Effector memory CD8-positive, alpha-beta T cell (primary cell): ENCODE measurements at places on chromosomes 2 and 18.

DNA sequence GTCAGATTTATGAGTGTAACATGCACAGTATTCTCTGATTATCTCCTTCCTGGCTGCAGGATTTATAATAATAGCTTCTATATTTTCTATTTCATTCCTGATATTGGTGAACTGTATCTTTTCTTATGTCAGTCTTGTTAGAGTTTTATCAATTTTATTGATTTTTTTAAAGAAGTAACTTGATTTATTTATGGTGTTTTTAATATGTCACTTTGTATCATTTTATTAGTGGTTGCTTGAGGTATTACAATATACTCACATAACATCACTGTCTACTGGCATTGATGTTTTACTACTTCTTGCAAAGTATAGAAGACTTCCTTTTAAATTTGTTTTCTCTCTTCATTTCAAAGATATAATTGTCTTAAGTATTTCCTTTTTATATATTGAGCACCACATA lies 270.5 kb upstream of the GYPC start:
- DNase-seq = no peak

DNA sequence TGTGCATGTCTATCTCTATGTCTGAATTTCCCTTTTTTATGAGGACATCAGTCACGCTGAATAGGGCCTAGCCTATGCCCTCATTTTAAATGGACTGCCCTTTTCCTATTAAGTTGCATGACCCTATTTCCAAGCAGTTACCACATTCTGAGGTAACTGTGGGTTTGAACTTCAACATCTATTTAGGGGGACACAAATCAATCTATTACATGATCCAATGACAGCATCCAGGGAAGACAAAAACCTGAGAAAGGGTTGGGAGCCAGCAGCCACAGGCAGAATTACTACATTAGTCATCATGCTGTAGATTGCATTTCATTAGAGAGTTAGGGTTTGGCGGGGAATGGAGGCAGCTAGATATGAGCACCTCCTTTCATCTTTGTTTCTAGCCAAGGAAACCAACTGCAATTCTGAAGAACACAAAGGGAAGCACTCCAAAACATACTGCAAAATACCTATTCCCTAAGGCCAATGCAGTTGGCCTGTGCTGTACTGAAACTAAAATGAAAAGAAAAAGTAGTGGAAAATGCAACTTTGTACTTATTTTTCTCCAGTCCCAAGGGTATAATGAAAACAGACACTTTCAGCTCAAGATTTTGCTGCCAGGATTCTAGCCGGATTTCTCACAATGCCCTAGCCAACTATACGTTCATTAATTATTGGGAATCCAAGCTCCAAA lies 40.4 kb upstream of the C1D start:
- no peak for DNase-seq

DNA sequence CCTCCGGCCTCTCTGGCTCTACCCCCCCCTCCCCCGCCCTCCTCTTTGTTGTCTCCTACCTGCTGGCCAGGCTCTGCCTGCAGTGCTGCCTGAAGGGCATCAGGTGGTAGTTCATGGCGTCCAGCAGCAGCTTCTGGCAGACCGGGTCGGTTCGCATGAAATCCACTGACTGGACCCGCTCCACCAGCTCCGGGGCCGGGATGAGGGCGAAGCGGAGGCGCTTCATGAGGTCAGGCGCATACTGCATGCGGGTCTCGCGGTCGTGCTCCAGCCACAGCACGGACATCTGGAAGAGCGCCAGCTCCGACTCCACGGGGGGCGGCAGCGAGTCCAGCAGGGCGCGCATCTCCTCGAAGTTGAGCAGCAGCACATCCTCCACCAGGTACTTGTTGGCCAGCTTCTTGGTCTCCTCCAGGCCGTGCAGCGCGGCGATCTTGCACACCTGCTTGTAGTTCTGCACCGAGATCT lies 3.2 kb downstream of the KLHL14 start:
- DNase-seq = no peak

GRCh38 chr2:73205611-73206010 lies 3.2 kb downstream of the NOTO start:
- DNase-seq = no peak

DNA sequence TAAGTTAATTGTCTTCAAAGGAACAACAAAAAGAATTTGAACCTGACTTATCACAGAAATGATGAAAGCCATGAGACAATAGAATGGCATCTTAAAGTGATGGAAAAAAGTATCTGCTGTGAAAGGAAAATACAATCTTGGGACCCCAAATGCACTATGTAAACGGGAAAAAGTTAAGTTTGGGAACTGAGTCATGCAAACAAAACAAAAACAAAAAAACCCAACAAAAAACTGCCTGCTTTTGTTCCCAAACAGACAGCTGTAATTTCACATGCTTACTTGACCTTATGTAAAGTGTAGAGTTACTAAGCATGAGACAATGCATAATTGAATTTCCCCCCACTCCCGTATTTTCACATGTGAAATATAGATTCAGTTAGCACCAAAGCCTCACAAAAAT lies 122.1 kb upstream of the RBMS1 start:
- no peak for DNase-seq

DNA sequence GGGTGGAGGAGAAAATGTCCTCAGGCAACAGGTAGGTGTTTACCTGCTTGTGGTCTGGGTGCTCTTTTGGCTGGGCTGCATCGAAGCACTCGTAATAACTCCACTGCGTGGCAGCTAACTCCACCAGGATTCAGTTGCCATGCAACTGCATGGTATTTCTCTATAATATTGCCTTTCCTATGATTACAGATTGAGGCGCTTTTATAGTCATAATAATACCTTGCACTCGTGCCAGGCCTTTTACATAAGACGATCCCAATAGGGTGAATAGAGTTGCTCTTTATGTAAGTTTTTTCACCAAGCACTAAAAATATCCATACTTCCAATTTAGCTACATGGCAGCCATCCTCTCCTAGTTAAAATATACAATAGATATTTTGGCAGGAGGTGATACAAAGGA lies 19.7 kb upstream of the NYAP2 start:
- DNase-seq = no peak

DNA sequence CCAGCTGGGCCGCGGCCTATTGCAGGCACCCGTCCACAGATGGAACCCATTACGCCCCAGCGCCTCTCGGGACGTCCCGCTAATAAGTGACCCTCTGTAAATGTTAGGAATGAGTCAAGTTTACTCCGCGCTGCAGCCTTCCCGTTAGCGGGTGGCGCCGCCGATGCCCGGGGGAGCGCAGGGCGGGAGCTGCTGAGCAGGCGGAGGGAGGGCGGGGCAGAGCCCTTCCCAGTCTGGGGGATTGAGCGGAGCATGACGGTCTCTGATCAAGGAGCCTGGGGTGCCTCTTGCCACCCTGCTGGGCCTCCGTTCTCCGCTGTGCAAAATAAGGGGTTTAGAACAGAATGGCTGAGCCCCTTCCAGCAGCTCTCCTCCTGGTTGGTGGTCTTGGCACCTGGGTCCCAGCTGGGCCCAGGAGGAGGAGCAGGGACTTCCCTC lies 10.5 kb downstream of the CROCC2 start:
- no peak for DNase-seq

GRCh38 chr2:61426267-61426897 lies 44.5 kb downstream of the USP34 start:
- peak; percentile 76 for DNase-seq

DNA sequence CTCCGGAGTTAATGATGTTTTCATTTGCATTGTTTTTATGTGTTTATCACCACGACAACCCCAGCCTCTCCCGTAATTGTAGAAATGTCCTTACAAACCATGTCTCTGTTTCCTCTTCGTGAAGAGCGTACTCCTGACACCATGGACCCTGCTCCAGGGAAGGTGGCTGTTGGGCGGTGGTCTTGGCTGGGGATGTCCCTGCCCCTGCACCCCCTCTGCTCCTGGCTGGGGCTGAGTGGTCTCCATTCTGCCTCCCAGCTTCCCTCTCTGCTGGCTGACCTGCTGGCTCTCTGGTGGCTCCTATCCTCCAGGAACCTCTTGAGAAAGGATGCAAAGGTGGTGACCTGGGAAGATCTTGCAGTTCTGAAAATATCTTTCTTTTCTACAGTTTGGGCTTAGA lies 81.1 kb downstream of the ASB1 start:
- no peak for DNase-seq

DNA sequence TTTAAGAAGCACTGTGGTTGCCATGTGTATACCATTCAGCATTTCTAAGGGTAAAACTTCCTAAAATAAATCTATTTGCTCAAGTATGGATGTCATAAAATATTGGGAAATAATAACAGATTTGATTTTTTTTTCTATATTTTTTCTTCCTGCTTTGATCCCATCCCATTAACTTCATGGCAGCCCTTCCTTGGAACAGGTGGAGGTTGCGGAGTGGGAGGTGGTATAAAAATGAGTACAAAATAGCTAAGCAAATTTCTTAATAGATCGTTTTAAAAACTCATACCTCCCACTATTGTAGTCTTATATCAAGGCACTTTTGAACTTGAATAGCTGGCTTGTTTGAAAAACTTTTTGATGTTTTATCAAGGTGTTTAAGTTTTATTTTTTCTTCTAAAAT lies 152.1 kb upstream of the KYNU start:
- no peak for DNase-seq

- DNase-seq = no peak
Observed at GRCh38 chr2:241150660-241151530, 628 bp downstream of the PPP1R7 start.

DNA sequence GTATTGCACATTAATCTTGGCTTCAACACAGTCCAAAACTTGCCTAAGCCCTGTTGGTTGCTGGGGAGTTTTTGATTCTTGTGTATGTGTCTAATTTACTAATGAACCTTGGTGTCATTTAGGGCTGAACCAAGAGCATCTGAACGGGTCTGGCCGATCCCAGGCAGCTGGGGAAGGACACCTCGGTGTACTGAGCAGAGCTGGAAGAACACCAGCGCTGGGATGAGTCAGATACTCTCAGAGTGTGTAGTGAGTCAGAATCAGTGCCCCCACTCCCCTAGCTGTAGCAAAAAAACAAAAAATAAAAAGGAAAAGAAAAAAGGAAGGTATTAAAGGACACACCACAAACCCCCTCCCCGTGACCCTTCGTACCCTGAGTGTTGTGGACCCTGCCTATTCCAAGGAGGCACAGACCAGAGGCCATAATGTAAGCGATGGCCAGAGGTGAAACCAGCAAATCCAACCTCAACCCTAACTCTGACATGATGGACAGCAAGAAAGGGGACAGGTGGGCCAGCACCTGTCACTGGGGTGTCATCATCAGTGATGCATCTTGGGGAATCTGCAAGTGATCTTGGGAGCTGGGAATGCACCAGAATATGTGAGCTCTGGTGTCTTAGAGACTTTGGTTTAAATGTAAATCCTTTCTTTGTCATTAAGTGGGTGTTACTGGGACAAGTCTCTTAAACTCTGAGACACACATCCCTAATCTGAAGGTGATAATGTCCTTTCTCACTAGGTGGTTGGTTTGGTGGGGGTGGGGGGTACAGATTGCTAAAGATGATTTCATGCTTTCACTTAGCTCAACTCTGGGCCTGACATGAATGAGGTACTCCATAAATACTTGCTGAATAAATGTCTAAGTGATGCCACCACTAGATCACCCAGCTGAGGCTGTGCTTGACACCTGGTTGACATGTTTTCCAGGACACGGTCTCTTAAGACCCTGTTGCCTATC lies 34.2 kb upstream of the NCOA1 start:
- DNase-seq = no peak

- DNase-seq = no peak
Observed at GRCh38 chr2:6423157-6423556, 442.6 kb downstream of the CMPK2 start.

DNA sequence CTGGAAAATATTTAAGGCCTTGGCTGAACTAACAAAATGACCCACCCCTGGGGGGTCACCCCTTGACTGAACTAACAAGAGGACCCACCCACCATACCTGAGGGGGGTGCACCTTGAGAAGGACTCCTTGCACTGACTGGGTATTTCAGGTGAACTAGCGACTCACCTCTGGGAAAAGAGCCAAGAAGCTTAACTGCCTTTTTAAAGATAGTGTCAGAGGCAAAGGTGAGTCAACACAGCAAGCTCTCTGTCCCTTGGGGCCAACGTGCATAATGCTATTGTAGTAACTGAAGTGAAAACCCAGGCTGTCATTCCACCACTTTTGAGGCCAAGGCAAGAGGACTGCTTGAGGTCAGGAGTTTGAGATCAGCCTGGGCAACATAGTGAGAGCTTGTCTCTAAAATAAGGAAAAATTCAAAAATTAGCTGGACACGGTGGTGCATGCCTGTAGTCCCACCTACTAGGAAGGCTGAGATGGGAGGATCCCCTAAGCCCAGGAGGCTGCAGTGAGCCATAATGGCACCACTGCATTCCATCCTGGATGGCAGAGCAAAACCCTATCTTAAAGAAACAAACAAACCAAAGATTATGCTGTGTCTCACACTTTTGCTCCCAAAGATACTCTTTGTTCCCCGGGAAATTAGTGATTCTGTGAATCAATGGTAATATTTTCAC lies 36.4 kb upstream of the ZCCHC2 start:
- no peak for DNase-seq

- no peak for DNase-seq
Observed at GRCh38 chr2:185215497-185215896, 523.1 kb upstream of the FSIP2 start.

- DNase-seq = no peak
Observed at GRCh38 chr2:227853204-227853629, 18.2 kb upstream of the DAW1 start.

GRCh38 chr2:11930211-11930761 lies 183.9 kb downstream of the LPIN1 start:
- no peak for DNase-seq

DNA sequence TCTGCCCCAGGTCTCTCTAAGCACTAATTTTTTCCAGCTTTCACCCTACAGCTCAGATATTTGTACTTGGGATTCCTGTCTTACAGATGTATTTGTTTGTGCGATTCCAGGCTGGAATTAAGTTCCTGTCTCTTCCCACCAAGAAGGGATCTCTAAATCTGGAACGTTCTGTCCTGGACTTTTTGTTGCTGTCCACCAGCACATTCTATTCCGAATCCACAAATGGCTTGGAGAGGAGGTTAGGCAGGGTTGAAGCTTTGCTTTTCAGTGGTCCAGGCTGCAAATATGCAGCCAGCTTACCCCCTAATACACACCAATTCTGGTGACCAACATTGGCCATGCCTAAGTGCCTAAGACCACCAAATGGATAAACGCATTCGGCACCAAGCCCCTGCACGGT lies 315.0 kb downstream of the TNS1 start:
- no peak for DNase-seq

DNA sequence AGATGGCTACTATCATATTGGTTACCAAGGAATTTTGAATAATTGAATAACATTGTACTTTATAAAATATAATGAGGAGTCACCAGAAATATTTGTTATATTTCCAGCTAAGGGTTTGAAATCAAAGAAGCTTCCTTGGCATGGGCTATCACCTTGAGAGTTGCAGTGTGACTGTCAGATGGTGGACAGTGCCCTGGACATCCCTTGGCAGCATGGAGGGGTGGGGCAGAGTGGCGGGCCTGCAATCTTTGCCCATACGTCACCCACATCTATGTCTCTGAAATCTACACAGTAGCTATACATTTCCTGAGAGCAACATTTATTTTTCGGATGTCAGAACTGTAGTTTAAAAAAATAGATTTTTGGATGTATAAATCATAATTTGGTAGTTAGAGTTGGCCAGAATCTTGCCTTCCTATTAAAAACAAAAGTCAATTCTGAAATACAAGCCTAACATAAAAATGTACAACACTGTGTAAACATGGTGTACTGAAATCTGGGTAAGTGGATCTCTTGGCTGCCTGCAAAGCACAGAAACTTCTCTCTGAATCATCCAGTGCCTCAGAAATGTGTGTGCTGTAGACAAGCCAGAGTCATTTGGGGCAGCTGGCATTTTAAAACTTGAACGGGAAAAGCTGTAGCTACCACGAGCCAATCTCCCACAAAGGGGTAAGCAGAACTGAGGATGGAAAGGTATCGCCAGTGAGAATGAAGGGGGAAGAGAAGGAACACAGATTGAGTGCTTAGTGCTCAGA lies 124.2 kb upstream of the ARHGAP28 start:
- no peak for DNase-seq
